Activated T-helper 17 cell treated with anti-CD3 and anti-CD28 coated beads, Interleukin-2, amount 50 U/mL, for 72 hours (primary cell): ENCODE measurements at places on chromosomes 1 and 21.

GRCh38 chr1:30332116-30333094, 391.0 kb downstream of the MATN1 start:
- no peak for ATAC-seq

DNA sequence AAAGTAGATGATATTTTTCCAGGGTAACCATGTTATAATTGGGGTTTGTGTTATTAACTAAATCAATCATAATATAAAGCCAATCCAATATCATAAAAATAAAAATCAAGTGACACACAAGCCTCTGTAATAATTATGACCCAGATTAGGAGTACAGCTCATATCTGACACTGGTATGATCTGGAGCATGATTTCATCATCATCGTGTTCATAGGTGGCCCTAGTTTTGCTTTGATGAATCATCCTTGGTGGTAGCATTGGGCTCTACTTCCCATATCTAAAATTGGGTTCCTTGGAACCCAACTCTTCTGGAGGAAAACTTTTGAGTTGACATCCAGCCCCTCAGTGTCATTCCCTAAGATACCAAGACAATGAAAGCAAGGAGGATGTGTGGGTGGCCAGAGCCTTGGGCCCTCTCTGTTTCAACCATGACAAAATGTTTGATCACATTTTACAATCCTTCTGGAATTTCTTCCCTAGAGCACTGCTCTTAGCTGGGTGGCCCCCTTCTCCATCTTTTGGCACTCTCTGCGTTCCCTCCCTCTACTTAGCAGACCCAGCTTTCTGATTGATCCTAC, 37.0 kb upstream of the ENAH start:
- no peak for ATAC-seq

- no peak for ATAC-seq
Measured at GRCh38 chr21:42568866-42569731, 55.4 kb downstream of the SLC37A1 start.

DNA sequence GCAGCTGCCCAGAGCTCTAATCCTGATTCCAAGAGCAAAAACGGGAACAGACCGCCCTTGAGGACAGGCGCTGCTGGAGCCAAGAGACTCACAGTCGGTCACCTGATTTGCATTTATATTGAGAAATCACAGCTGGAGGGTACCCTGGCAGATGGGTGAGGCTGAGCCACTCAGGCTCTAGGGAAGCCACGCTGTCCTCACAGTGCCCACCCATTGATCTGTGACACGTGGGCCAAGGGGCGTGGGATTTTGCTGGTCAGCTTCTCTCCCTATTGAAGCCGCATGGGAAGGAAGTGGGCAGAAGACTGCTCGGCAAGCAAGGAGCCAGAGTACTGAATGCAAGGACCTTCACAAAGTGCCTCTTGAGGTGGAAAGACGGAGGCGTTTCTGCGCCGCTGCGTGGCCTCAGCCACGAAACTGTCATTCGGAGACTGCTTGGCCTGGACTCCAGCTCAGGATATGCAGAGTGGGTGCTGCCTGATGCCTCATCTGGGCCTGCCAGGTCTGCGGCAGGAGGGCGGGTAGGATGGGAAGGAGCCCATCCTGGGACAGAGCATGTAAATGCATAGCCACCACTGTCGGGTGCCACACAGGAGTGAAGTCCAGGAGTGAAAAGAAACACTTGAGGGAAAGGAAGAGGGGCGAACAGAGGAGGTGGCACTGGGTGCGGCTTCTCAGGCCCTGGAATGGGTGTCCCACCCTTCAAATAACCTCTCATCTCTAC, 139.8 kb downstream of the PGBD5 start:
- peak; percentile 17 for ATAC-seq

GRCh38 chr1:94793296-94793656, 26.9 kb upstream of the SLC44A3 start:
- no peak for ATAC-seq

GRCh38 chr1:151887028-151887427, 22.3 kb downstream of the THEM4 start:
- no peak for ATAC-seq

- ATAC-seq = no peak
Measured at GRCh38 chr1:177880339-177880891, 89.4 kb downstream of the SEC16B start.

DNA sequence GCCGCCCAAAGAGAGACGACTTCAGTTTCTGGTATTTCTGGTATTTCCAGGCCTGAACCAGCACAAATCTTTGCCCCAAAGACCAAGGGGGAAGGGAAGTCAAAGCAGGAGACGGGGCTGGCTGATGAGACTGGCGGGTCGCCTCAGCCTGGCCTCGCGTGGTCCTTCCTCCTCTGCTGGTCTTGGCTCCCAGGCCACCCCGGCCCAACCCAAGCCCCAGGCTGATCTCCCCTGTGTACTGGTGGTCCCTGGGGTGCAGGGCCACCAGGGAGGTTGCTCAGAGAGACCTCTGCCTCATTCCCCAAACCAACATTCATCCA, 19.9 kb downstream of the WNT4 start:
- no peak for ATAC-seq

DNA sequence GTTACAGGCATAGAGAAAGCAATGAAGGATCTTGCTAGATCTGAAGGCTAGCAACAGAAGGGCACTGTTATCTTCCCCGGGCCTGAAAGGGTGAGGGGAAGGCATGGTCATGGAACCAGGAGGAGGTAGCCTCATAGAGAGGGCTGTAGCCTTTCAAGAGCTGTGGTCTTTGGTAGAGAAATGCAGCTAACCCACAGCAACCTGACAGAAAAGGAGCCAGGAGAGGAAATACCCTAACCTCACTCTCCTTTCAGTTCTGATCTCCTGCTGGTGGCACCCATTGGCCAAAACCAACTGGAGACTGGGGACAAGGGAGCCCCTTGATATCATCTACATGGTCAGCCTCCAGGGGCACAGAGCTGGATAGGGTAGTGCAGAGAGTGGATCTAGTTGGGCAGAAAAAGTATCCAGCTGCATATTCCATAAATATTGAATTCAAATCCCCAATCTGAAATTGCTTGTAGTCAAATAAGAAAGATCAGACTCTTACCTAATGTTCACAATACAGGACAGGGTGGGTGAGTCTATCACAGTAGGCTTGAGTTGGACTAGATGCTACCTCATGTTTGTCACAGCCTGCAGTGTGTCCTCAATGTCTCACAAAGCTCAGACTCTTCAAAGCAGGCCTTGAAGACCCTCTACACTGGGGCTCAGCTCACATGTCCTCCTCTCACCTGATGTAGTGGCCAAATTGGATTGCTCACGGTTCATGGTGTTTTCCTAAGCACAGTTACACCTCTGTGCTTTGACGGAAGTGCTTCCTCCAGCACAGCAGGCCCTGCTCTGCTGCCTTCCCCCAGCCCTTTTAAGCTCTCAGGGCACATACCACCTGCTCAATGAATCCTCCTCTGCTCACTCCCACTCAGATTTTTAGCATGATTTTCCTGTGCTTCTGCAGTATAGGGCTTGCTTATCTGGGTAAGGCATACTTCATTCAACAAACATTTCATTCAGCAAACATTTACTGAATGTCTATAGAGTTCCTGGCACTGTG, 74.1 kb upstream of the JUN start:
- ATAC-seq = peak; percentile 81

- no peak for ATAC-seq
Measured at GRCh38 chr1:94799206-94799605, 21.0 kb upstream of the SLC44A3 start.

GRCh38 chr21:44550807-44551206, 498 bp downstream of the KRTAP10-2 start:
- no peak for ATAC-seq

DNA sequence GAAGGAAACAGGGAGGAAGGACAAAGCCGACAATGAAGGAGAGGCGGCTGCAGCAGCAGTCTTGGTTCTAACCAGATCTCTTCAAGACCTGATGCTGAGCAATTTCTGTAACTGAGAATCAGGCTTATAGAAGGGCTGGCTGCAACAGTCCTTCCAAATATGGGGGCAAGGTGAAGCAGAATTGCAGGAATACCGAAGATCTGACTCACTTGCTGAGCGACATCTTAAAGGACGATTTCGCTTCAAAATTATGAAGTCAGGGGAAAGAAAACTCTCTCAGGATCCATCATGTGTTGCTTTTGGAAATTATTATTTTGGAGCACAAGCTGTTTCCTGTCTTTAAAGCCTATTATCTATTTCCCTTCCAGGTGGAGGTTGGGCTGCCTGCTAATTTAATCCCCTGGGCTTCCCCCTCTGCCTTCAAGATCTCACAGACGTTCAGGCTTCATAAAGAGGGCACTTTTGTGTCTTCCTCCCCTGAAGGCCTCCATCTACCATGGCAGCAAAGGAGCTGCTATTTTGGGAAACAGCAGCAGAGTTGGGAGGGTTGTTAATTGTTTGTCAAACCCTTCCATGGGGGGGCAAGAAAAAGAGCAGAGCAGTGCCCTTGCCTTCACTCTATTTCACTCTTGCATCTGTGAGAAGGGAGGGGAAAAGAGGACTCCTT, 10.8 kb upstream of the IER5 start:
- ATAC-seq = no peak

GRCh38 chr1:176692431-176692830, 229.5 kb downstream of the PAPPA2 start:
- ATAC-seq = no peak

- no peak for ATAC-seq
Measured at GRCh38 chr1:99122039-99122438, 117.4 kb upstream of the PLPPR5 start.

GRCh38 chr1:205229916-205230700, 2.4 kb downstream of the TMCC2 start:
- ATAC-seq = no peak

DNA sequence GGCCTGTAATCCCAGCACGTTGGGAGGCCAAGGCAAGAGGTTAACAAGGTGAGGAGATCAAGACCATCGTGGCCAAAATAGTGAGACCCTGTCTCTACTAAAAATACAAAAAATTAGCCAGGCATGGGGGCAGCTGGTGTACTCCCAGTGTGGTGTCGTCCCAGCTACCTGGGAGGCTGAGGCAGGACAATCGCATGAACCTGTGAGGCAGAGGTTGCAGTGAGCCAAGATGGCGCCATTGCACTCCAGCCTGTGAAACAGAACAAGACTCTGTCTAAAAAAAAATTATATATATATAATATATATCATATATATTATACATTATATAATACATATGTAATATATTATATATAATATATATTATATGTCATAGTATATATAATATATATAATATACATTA, 249.2 kb upstream of the TPTE start:
- peak; percentile 88 for ATAC-seq

GRCh38 chr1:211579440-211580302, 710 bp upstream of the SLC30A1 start:
- ATAC-seq = peak; percentile 48

- ATAC-seq = no peak
Measured at GRCh38 chr1:101105877-101106276, 80.3 kb upstream of the DPH5 start.

DNA sequence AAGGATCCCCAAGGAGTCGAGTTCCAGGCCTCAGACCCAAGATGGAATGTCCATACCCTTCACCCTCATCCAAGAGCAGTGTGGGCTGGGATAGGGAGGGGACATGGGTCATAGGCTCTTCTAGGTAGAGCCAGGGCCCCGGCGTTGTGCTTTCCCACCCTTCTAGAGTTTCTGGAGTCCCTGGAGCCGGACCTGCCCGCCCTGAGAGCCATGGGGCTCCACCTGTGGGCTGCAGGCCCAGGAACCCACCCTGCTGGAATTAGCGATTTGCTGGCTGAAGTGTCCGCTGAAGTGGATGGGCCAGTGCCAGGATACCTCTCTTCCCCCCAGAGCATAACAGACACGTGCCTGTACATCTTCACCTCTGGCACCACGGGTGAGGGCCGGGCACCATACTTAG, 1.1 kb downstream of the SLC27A3 start:
- no peak for ATAC-seq

DNA sequence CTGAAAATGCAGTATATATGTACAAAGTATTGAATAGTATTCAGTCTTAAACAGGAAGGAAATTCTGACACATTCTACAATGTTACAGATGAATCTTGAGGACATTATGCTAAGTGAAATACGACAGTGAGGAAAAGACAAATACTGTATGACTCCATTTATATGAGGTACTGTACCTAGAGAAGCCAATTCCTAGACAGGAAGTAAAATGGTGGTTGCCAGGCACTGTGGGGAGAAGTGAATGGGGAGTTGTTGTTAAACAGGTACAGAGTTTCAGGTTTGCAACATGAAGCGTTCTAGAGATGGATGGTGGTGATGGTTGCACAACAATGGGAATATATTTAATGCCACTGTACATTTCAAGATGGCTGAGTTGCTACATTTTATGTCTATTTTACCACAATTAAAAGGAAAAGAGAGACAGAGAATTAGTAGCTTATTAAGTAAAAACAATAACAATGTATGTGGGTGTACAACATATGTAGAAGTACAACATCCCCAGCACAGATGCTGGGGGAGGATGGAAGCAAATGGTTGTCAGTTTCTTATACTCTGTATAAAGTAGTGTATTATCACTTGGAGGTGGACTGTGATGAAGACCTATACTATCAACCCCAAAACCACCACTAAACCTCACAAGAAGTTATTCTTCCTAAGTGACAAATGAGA, 3.9 kb upstream of the RAB4A start:
- ATAC-seq = peak; percentile 77

- ATAC-seq = no peak
Measured at GRCh38 chr1:156412653-156413321, 43.8 kb downstream of the RHBG start.

- no peak for ATAC-seq
Measured at GRCh38 chr1:2984399-2985061, 36.7 kb upstream of the ACTRT2 start.

DNA sequence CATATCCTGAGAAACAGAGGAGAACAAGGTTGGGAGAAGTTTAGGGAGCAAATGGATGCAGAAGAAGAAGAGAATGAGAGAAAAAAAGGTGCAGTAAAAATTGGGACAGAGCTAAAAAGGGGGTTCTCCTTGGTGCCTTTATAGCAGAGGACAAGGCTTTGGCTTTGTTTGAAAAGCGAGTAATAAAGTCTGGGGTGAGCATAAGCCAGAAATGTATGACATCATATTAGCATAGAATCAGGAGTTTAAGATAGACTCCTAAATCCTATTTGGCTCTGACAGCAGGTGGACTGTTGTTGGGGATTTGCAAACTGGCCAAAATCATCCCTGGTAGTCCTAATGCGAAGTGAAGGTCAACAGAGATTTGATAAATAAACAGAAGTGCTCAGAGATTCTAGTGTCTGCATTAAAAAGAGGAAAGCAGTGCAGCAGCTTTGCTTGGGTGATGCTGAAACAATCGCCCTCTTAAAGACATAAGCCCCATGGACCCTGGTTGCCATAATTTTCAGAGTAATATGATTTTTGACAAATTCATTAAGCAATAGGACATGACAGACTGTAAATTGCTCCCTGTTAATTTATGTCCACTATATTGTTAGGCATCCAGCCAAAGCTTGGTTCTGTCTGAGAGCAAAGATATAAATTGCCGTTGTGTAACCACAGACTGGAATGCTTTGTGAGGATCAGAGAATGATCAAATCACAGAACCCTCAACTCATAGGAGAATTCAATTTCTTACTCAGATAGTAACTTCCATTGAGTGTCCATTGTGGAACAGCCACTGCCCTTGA, 385.0 kb upstream of the NFIA start:
- ATAC-seq = no peak

DNA sequence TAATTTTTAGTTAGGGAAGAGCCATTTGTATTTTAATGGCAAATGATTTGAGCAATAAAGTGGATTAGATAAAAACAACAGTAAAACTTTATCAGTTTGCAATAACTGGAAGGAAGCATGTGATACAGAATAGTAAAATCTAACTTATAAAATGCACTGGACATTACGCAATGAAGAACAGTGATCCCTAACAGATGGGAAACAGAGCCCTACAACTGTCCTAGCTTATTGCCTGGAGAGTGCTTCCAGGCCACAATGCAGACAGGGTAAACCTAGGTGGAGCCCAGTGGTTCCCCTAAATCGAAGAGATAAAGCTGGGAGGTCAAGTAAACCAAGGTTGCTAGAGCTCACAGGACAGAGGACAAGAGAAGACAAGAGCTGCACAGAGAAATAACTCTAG, 7.0 kb downstream of the OMA1 start:
- no peak for ATAC-seq
